ENCODE measurements at places on chromosomes 12 and 14.

DNA sequence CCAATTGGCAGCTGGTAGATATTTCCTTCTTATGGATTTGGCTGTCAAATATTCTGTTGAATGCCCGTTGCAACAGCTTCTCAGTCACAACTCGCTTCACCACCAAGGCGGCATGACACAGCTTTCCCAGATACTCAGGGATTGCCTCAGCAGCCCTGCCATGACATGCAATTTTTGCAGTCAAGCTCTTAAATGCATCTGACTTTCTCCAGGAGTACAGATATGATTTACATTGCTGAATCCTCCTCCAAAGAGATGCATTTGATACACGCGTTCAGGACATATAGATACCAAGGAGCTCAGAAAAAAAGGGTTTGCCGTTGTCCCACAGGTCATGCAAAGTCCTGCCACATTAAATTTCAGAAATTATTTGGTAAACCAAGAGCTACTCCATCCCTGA lies 6.5 kb downstream of the KRT5 start:
- DNase-seq, result no peak

DNA sequence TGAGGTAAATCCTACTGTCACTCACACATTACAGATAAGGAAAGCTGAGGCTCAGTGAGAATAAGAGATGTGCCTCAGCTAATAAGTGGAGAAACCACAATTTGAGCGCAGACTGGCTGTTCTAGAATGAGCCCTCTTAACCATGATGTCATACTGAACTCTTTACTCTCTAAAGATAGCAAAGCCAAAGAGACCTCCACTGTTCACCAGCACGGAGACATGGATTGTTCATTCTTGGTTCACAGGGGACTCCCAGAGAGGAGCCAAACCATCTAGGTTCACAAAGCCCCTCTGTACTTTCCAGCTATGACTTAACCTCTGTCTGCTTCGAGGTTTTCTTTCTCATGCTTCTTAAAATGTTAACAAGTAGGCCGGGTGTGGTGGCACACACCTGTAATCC lies 32.7 kb upstream of the YARS2 start:
- DNase-seq, result no peak

DNA sequence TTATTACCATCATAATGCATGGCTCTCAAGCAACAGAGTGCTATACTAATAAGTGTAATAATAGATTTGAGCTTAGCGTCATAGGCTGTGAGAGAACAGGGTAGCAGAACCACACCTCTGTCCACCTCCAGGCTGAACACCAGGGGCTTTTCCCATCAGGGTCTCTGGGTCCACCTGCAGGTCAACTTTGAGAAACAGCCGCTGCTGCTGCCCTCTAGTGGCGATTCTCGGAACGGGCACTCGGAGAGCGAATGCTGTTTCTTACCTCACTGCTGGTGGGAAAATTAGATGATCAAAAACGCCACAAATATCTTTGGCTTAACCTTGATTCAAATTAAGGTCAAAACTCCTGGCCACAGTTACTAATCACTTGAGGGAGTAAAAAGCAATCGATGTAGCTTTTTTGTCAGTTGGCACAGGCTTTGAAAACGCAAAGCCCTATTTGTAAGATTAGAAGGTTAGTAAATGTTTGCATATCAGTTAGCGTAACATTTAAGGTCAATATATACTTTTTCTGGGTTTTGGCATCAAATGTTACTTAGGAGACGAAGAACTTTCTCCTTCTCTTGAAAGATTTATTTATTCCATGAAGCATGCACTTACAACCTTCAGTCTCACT lies 127.9 kb upstream of the TMEM132D start:
- peak; percentile 44 for DNase-seq

- DNase-seq, result no peak
Observed at GRCh38 chr14:59377491-59377890, 87.7 kb downstream of the GPR135 start.

DNA sequence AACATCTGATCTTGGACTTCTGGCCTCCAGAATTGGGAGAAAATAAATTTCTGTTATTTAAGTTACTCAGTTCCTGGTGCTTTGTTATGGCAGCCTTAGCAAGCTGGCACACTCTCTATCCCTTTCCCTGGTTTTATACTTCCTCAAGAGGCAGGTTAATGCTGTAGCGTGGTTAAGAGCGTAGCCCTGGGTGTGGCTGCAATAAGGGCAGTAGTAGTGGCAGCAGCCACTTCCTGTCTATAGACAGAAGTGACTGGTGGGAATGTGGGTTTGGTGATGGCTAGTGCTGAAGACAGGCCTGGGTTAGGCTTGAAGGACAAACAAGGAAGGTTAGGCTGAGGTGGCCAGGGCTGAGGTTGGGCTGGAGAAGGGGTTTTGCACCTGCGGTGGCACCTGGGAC lies 3.6 kb upstream of the LGALS3 start:
- DNase-seq, result no peak

DNA sequence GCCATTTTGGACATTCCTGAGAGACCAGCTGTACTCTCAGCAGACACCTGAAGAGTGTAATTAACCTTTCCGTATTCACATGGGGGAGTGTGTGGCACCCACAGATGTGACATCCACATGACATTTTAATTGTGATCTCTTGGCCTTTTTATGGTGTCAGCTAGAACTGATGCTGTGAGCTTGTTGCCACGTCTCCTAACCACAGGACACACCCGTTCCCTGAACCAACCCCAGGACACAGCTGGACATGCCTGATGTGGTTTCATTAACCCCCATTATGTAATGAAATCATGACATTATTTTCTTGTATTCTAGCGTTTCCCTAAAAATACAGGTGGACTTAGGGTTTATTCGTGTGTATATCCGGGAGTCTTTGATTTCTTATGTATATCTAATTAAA lies 1036.1 kb downstream of the TMEM121 start:
- DNase-seq, result no peak

GRCh38 chr12:97257726-97258125 lies 204.9 kb upstream of the RMST start:
- DNase-seq, result no peak

DNA sequence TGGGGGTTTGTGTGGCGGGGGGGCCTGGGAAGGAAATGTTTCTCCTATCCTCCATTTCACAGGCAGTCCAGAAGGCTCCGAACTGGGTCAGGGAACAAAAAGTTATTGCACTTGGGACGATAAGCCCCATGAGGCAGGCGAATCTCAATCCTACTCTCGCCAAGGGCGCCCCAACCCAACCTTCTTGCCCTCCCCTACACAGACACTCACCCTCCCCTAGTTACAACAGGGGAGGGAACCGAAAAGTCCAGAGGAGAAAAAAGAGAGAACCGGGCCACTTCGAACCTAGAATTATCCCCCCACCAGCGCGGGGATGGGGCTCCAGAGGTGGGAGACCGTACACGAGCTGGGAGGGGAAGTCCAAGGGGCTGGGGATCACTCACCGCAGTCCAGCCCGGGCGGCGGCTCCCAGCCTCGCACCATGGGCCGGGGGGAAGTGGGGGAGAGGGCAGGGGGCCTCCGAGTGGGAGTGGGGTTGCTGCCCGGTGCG lies 357 bp downstream of the HOMEZ start:
- no peak for DNase-seq

DNA sequence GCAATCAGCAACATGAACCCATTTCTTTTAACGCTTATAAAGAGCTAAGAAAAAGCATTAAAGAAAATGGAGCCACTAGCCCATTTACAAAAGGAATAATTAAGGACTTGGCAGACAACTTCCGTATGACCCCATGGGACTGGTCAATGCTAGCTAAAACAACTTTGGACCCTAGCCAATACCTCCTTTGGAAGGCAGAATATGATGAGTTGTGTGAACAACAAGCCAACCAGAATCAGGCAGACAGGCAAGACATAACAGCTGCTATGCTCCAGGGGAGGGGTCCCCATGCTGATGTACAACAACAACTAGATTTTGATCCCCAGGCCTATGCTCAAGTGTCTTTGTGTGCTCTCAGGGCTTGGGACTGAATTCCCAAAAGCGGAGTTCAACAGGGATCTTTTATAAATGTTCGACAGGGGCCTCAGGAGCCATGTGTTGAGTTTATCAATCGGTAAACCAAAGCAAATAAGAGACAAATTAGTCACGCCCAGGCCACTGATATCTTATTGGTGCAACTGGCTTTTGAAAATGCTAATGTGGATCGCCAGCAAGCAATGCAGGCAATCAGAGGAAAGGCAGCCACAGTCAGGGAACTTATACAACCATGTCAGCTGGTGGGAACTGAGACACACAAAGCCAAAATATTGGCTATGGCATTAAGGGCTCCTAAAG lies 254.4 kb upstream of the DIO2 start:
- DNase-seq, result no peak

DNA sequence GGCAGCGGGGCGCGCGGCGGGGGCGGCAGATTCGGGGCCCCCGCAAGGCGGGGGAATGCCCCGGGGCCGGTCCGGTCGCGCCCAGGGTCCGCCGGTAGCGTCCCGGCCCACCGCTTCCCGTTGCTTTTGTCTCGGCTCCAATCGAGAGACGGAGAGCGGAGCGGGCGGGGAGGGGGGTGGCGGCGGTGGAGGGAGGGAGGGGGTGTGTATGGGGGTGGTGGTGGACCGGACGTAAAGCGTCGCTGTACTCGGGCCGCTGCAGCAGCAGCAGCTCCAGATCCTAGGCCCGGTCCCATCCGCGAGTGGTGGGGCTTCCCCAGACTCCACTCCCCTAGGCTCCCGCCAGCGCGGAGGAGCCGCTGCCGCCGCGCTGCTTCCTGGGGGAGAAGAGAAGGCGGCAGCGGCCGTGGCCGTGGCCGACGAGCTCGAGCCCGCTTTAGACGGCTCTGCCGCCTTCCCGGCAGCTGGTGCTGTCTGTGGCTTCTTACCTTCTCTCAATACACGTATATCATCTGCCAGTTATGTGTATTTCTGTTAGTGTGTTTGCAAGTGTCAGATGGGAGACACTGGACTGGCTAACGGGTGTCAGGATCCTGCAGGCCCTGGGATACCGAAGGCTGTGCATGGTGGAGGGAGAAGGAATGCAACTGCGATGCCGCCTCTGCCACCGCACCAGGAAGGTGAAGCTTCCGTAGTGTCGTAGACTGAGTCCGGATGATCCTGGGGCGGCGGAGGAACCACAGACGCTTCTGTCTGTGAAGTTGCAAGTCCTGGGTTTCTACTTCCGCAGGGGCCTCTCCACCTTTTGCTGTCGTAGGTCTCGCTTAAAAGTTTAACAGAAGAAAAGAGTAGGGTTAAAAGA lies 508 bp downstream of the CNOT2 start:
- peak; percentile 27 for DNase-seq

GRCh38 chr12:20489645-20490044 lies 121.3 kb downstream of the PDE3A start:
- DNase-seq, result no peak

- DNase-seq, result peak; percentile 25
Observed at GRCh38 chr12:78146365-78146772, 315.7 kb downstream of the NAV3 start.

DNA sequence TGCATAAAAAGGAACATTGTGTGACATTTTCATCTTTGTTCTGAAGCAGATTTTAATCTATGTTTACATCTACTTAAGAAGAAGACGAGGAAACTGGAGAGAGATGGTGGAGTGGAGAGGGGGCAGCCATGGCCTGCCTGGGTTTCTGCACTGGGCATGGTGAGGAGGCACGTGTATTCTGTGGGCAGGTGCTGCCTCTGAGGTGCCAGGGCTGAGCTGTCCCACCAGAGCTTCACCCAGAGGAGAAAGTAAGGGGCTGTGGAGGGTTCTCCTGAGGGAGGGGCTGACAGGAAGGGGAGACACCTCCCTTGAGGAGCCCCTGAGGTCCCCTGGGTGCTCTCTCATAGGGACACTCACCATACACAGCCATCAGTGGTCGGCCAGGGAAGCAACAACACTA lies 372.4 kb upstream of the OR4E1 start:
- DNase-seq, result no peak

- DNase-seq, result no peak
Observed at GRCh38 chr14:51157012-51157411, 62.1 kb upstream of the TRIM9 start.

DNA sequence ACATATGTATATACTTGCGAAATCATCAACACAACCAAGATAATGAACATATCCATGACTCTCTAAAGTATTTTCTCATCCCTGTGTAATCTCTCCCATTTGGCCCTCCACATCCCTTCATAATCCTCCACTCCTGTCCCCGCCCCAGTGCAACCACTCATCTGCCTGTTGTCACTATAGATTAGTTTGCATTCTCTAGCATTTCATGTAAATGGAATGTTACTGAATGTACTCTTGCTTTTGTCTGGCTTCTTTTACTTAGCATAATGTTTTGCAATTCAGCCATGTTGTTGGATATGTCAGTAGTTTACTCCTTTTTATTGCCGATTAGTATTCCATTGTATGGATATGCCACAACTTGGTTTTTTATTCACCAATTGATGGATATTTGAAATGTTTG lies 99.1 kb downstream of the BICD1 start:
- no peak for DNase-seq

DNA sequence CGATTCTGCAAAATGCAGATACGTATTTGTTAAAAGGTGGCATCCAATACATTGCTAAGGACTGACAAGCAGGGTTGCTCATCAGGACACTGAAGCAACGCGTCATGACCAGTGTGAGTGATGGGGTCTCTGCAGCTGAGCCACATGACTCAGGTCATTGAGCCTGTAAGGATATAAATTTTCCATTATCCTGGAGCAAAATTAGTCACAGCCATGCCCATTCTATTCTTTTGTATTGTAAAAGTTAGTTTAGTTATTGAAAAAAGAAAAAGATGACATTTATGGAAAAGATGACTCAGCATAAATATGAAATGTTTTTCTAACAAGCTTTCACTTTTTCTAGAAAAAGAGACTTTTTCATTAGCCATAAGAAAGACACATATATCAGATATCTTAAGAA lies 268.0 kb upstream of the TMEM132C start:
- DNase-seq, result no peak

DNA sequence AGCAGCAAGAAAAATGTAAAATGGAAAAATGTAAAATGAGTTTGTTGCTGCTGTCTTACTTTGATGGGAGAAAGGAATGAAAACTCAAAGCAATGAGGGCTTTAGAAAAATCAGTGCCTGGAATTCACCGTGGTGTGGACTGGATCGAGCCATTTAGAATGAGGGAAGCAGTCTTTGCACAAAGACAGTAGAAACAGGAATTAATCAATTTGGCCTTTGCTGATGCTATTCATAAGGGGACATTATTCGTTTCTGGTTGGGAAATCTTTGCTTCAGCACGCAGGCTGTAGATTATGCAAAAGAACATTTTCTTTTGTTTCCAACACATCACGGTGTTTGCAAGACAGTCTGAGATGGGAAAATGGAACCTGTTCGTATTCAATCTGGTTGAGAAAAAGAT lies 6.9 kb upstream of the TUNAR start:
- DNase-seq, result no peak

DNA sequence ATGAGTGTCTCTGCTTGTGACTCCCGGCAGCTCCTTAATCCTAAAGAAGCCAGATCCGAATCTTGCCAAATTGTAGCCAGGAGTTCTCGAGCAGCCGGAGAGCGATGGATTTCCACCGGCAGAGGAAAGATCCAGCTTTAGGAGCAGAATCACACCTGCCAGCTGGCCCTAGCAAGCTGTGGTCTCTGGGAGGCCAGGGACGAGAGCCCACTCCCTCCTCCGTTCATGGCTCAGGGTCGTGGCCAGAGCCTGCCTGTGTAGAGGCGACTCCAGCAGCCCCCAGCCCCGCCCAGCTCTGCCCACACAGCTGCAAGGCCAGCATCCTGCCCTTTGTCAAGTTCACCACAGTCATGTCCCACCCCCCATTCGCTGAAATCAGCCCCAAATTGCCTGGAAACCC lies 121.0 kb downstream of the SCARB1 start:
- DNase-seq, result no peak
